ENCODE measurements at places on chromosomes 6 and 20.
A peak's percentile ranks its signal among the peaks of the same experiment; 100 is the strongest.

GRCh38 chr6:105594821-105595220, 191.9 kb upstream of the PREP start:
- DNase-seq: no peak

DNA sequence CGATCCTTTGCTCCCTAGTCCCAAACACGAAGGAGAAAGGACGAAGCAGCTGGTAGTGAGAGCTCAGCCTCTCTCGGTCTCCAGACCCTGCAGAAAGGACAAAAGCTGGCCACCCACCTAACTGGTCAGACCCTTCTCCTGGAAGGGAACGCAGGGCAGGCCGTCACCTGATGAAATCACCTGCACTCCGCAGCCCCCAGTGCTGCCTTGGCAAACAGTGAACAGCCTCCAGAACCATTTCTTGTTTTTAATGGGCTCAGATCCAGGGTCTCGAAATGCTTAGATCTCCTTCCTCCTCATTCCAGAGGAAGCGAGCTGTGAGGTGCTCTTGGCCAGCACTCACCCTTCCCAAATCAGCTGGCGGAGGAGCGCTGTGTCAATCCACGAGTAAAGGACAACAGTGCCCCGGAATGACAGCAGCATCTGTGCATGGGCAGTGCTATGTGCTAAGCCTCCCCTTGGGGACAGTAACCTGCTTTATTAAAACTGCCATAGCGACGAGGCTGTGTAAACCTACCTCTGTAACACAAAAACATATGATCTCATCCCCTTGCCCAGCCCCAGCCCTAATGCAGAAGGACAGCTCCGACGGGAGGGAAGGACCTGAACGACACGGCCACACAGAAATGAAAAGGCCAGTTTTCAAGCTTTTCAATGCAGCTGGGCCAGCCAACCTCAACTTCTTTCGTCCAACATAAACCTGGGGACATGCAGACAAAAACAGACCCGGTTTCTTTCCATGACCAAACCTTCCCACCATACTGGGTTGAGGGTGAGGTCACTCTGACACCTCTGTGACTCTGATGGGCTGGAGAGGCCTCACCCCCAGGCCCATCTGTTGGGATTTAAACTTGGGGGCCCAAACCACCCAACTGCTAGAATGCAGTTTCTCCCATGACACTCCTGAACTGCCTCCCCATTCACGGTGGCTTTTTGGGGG, 43.3 kb downstream of the SULF2 start:
- DNase-seq: no peak

- DNase-seq: no peak
Measured at GRCh38 chr6:17161076-17161475, 59.2 kb downstream of the STMND1 start.

DNA sequence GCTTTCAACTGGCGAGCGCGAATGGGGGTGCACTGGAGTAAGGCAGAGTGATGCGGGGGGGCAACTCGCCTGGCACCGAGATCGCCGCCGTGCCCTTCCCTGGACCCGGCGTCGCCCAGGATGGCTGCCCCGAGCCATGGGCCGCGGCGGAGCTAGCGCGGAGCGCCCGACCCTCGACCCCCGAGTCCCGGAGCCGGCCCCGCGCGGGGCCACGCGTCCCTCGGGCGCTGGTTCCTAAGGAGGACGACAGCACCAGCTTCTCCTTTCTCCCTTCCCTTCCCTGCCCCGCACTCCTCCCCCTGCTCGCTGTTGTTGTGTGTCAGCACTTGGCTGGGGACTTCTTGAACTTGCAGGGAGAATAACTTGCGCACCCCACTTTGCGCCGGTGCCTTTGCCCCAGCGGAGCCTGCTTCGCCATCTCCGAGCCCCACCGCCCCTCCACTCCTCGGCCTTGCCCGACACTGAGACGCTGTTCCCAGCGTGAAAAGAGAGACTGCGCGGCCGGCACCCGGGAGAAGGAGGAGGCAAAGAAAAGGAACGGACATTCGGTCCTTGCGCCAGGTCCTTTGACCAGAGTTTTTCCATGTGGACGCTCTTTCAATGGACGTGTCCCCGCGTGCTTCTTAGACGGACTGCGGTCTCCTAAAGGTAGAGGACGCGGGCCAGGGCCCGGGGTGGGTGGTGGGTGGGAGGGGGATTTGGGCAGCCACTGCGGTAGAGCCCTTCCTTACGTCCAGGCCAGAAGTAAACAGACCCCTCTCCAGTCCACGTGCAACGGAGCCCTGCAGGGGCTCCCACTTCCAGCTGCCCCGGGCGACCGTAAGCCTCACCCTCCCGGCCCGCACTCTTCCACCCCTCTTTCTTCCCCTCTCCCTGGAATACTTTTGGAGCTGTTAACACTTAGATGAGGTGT, 998 bp downstream of the BMP2 start:
- peak; percentile 78 for DNase-seq

GRCh38 chr6:123458218-123458617, 178.5 kb downstream of the TRDN start:
- DNase-seq: no peak

- DNase-seq: no peak
Measured at GRCh38 chr20:22824077-22824476, 211.0 kb upstream of the SSTR4 start.

- DNase-seq: no peak
Measured at GRCh38 chr6:157278171-157278570, 45.1 kb downstream of the TMEM242 start.

DNA sequence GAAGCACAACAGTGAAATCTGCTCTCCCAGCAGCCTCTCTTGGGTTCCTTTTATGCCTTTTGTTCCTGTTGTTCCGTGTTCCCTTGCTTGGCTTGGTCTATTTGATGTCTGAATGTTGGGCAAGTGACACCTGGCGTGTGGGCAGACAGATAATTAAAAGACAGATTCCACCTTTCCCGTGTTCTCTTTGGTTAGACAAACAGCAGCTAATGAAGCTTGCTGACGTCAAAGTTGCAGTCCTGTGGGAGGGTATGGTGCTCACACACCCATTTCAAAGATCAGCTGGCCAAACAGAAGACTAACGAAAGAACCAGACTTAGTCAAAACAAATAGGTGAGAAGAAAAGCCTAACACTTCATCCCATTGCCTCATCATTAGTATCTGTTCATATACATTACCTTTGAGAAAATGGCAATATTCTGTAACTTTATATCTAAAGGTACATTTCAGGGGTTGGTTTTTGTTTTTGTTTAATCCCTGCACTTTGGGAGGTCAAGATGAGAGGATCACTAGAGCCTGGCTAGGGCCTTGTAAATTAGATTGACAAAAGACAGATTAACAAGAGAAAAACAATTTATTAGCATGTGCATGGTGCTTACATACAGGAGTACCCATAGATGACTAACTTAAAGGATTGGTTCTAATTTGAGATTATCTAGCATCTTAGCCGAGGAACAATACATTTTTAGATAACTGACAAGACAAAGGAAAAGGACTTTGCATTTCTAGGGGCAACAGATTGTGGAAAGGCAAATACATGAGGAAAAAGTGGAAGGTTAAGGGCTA, 48.9 kb upstream of the TNFRSF21 start:
- DNase-seq: no peak

GRCh38 chr20:8414586-8415274, 282.7 kb downstream of the PLCB1 start:
- no peak for DNase-seq

DNA sequence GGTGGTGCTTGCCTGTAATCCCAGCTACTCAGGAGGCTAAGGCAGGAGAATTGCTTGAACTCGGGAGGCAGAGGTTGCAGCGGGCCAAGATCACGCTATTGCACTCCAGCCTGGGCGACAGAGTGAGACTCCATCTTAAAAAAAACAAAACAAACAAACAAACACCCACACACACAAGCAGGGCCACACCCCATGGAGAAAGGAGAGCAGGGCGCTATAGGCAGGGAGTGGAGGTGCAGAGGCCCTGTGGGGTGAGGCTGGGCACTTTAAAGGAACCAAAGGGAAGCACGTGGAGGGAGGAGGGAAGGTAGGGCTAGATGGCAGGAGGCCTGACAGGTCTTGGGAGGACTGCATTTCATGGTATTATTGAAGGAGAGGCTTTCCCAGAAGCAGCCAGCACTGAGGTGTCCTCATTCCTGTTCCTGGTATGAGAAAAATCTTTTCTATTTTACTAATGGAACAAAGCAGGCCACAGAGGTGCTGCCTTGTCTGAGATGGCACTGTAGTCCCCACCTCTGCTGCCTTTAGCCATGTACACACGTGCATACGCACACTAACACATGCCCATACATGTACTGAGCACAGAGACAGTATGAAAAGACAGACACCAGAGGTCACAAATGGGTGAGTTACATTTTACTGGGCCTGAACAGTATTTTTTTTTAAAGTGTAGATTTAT, 44.0 kb downstream of the BCAS4 start:
- no peak for DNase-seq

GRCh38 chr6:17589406-17590096, 10.6 kb upstream of the FAM8A1 start:
- no peak for DNase-seq

GRCh38 chr6:133317704-133318103, 76.5 kb downstream of the EYA4 start:
- DNase-seq: no peak

- DNase-seq: no peak
Measured at GRCh38 chr20:5180933-5181332, 54.1 kb downstream of the CDS2 start.

- no peak for DNase-seq
Measured at GRCh38 chr6:143608906-143609305, 68.9 kb upstream of the PHACTR2 start.

DNA sequence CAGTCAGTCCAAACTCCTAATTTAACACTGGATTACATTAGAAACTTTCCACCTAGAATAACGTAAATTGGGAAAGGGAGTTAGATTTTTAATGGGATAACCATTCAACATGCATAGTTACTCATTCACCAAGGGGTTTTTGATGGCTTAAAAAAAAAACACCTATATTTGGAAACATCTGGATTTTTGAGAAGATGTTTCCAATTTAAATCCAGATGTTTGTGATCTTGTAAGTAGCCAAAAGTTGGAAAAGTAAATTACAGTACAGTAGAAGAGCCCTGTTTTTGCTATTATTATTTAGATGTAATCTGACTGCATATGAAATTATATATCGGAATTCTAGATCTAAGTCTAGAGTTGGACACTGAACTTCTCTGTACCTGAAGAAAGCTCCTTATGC, 478.2 kb downstream of the CD83 start:
- no peak for DNase-seq

- DNase-seq: no peak
Measured at GRCh38 chr20:37363221-37364012, 17.5 kb downstream of the SRC start.

- no peak for DNase-seq
Measured at GRCh38 chr6:30776390-30777154, 32.2 kb upstream of the IER3 start.

- no peak for DNase-seq
Measured at GRCh38 chr20:25529295-25529951, 55.9 kb downstream of the NINL start.

DNA sequence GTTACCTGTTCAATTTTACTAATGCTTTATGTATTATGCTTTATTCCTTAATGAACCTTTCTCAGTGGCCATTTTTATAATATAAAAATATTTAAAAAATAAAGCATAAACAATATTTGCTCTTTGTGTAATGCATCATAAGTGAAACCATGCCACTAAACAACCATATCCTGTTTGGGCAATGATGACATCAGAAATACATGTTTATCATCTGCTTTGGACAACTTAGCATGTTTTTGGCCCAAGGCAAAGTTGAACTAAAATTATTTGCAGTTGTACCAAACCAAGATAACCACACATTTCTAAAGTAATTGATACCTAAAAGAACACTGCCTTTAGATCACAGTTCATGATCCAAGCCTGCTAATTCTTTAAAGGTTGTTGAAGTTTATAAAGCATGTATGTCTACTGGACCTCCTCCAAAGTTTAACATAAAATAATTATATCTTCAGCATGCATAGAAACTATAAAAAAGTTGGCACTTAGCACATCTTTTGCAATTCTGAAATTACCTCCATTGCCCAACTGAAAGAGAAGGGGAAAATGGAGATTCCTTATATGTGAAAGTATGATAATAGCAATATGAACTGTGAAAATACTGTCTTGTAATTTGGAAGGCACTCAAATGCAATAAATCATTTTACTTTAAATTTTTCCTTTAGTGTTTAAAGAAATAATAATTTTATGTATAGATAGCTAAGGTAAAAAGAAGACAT, 325.6 kb upstream of the RUNX2 start:
- no peak for DNase-seq

DNA sequence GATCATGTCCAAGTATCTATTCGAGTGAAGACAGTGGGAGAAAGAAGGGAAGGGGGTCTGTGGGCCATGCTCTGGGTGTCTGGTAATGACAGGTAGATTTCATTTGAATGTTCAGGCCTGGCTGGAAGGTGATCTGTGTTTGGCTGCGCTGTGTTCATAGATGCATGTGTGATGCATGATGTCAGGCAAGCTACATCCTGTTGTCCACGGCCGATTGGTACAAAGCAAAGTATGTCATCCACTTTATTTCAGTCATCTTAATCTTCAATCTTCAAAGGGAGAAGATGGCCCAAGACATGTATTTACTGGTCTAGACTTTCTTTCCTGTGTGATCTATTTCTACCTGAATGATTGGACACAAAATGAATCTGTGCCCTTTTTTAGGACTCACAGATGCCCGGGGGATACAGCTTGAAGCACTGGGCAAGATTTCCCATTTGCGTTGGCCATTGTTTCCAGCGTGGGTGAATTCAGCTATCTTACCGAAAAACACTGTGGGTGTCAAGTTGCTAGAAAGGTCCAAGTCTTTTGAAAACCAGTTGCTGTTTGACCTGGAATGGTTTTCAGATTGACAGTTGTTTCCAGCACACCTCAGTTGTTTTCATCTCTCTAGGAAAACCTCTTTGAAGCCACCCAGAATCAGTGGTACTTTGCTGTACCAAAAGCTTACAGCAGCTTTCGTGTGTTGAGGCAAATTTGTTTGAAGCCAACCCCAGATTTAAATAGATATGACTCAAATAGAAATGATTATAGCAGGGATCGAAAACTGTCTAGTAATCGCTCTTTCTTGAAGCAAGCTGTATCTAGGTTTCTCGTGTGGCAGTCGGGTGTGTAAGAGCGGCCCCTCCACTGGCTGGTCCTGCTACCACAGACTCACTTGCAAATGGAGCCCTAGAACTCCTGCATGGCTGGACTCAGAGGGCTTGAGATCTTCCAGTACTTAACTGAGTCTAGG, 27.2 kb downstream of the DUSP22 start:
- DNase-seq: no peak

GRCh38 chr6:1724616-1725015, 114.9 kb downstream of the FOXC1 start:
- DNase-seq: no peak

DNA sequence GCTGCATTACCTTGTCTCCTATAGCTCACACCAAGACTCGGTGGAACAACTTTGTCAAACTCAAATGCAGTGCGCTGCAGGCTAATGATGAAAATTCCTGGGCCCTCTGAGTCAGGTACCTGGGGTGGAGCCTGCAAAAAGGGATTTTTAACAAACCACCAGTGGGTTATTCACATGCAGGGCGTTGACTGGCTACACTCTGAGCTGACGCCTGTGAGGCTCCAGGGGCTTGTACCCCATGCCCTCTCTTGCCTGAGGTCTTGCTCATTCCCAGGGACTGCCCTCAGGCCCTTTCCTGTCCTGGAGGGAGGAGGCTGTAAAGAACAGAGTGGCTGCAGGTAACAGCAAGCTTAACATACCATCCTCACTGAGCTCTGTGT, 9.2 kb downstream of the GTSF1L start:
- DNase-seq: no peak

Data from NB4 (cell line).